CD4-positive, alpha-beta T cell treated with Interleukin-4 for 4 hours (primary cell): ENCODE measurements at places on chromosomes 2 and 18.

DNA sequence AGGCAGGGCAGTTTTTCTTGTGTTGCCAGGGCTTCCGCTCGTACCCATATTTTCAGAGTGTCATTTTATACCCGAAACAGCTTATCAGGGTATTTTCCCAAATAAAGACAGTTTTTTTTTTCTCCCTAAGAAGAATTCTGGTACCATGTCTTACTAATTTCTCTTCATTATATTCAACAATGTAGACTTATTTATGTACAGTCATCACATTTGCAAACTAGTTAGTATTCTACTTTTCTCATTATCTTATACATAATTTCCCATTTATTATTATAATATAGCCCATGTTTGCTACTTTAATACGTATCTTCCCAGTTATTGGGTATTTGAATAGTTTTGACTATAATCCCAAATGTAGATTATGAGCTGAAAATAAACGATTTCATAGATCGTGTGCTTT, 36.5 kb upstream of the PAIP2B start:
- no peak for DNase-seq

DNA sequence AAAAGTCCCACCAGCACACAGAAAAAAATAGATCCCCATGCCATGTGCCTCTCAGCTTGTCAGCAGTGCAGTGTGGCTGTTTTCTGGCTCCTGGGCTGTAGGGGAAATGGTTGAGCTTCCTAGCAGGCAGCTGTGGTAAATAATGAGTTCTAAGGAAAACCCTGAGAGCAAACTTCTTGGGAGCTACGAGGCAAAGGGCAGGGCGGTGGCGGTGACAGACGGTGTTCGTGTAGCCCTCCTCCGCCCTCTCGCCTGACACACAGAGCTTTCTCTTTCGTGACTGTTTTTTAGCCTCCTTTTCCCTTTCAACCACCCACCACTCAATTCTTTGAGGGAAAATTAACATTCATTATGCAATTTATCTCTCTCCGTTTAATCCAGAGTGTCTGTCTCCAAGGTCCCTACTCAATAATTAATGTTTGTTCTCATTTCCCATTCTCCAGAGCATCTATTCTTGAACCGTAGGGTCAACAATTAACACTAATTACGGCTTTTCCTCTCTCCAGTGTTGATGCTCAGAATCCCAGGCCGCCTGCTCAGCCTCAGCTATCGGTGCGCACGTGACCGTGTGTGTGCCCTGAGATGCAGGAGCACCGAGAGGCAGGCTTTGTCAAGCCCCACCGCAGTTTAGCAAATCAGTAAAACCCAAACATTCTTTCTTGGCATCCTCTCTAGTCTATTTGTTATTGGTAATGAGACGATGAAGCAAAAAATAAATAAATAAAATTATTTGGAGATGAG, 50.1 kb downstream of the KIAA2012 start:
- DNase-seq: no peak

DNA sequence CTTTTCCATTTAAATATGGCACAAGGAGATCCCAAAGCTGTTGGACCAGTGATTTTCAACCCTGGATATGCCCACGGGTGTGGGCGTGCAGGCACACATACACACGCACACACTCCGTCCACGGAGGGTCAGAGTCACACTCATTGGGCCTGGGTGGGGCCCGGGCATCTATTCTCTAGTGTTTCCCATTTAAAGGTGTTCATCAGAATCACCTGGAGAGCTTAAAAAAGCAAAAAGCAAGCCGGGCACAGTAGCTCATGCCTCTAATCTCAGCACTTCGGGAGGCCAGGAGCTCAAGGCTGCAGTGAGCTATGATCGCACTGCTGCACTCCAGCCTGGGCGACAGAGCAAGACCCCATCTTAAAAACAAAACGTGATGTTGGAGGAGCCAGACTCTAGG, 329.0 kb downstream of the GBX2 start:
- DNase-seq: no peak

DNA sequence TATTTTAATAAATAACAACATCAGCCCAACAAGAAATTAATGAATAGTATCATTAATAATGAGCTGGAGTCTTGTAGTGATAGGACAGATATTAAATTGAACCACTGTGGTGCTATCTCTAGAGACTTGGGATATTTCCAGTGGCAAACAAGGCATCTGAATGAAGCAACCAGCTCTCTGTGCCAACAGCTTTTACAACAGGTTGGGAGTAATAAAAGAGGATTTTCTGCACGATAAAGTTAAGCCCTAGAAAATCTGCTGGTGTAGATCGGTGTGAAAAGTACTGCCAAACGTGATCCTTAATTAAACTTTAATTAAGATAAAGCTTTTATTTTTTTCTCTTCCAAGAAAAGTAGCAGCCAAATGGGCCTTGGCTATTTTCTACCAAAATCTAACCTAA, 385.5 kb downstream of the NR4A2 start:
- no peak for DNase-seq

GRCh38 chr2:31269087-31269486, 35.1 kb downstream of the EHD3 start:
- no peak for DNase-seq

- DNase-seq: no peak
These were observed 151.0 kb downstream of the OSR1 start for GRCh38 chr2:19207452-19207851.

GRCh38 chr2:119119999-119120756, 38.4 kb downstream of the C1QL2 start:
- no peak for DNase-seq

DNA sequence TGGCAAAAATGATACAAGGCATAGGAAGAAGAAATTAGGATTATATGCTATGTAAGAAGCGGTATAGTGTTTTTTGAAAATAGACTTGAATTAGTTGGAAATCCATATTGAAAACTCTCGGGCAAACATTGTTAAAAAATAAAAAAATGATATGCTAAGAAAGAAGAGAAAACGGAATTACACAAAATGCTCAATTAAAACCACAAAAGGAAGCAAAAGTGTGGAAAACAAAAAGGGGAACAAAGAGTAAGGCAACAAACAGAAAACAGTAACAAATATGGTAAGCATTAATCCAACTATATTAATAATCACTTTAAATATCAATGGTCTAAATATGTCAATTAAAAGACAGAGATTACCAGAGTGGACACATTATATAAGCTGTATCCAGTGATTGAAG, 58.4 kb downstream of the TXNL1 start:
- DNase-seq: no peak
